ENCODE measurements at places on chromosomes 5 and 9. TPM values are rescaled to one million over a fixed set of nuclear protein-coding genes. Genes with fewer than 3 reads are reported as not detected.

Gene CA9
- 6.1 TPM for total RNA-seq

Gene IFNK
- total RNA-seq: not detected

Gene DHX29
- total RNA-seq: 25.8 TPM

Gene RMND5B
- 27.7 TPM for total RNA-seq

Gene NTRK2
- total RNA-seq: 0.03 TPM

Gene BAAT
- total RNA-seq: 0.48 TPM

Gene SLC27A6
- total RNA-seq: not detected

Gene FOXD4L6
- total RNA-seq: not detected

Gene SPACA9
- total RNA-seq: 3.8 TPM

Gene EQTN
- total RNA-seq: not detected

Gene POU5F2
- not detected for total RNA-seq

Gene NEUROG1
- total RNA-seq: not detected

Gene INSYN2B
- total RNA-seq: 0.64 TPM

Gene SEMA6A
- 0.05 TPM for total RNA-seq

Gene NEURL1B
- 2.8 TPM for total RNA-seq

Gene NME5
- not detected for total RNA-seq

Gene MCC
- total RNA-seq: 0.26 TPM
